ENCODE measurements at places on chromosomes 2 and 18. TPM values are rescaled to one million over a fixed set of nuclear protein-coding genes. Genes with fewer than 3 reads are reported as not detected.

- DNase-seq: no peak
- H3K27ac ChIP-seq: no peak overlapping the region
- H3K36me3 ChIP-seq: peaks cover 7% of the 10 kb centered on the region
- no peaks in the 10 kb centered on the region for H3K4me1 ChIP-seq
Measured at GRCh38 chr18:48782381-48782861, 168.3 kb downstream of the SMAD7 start.

DNA sequence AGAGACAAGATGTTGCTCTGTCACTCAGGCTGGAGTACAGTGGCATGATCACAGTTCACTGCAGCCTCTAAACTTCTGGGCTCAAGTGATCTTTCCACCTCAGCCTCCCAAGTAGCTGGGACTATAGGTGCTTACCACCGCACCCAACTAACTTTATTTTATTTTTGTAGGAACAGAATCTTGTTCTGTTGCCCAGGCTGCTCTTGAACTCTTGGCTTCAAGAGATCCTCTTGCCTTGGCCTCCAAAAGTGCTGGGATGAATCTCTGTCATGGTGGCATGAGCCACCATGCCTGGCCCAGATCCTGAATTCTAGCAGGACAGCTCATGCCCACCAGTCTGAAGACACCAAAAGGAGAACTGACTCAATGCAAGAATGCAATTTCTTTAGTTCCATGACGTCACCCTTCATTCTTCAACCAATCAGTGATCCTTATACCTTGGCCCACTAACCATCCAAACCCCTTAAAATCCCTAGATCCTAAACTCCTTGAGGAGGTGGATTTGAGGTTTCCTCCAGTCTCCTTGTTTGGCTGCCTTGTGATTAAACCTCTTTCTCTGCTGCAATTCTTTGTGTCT, 25.6 kb upstream of the CXXC1 start:
- DNase-seq: no peak
- H3K4me1 ChIP-seq: peaks cover 6% of the 10 kb centered on the region
- H3K4me3 ChIP-seq: no peak overlapping the region
- no peaks in the 10 kb centered on the region for H3K36me3 ChIP-seq

- no peak overlapping the region for H3K27ac ChIP-seq
- no peak overlapping the region for H3K4me3 ChIP-seq
- no peaks in the 10 kb centered on the region for H3K4me1 ChIP-seq
- DNase-seq: no peak
- no peaks in the 10 kb centered on the region for H3K27me3 ChIP-seq
Measured at GRCh38 chr18:35592298-35592697, 10.8 kb downstream of the GALNT1 start.

- H3K27me3 ChIP-seq: no peaks in the 10 kb centered on the region
- no peak for DNase-seq
- H3K27ac ChIP-seq: no peak overlapping the region
- no peaks in the 10 kb centered on the region for H3K36me3 ChIP-seq
- H3K4me3 ChIP-seq: no peak overlapping the region
Measured at GRCh38 chr2:4020649-4021048, 317.3 kb downstream of the DCDC2C start.

GRCh38 chr2:140086964-140087363, 1306.8 kb upstream of the NXPH2 start:
- no peaks in the 10 kb centered on the region for H3K27me3 ChIP-seq
- H3K4me1 ChIP-seq: no peaks in the 10 kb centered on the region
- no peak for DNase-seq
- H3K36me3 ChIP-seq: no peaks in the 10 kb centered on the region

DNA sequence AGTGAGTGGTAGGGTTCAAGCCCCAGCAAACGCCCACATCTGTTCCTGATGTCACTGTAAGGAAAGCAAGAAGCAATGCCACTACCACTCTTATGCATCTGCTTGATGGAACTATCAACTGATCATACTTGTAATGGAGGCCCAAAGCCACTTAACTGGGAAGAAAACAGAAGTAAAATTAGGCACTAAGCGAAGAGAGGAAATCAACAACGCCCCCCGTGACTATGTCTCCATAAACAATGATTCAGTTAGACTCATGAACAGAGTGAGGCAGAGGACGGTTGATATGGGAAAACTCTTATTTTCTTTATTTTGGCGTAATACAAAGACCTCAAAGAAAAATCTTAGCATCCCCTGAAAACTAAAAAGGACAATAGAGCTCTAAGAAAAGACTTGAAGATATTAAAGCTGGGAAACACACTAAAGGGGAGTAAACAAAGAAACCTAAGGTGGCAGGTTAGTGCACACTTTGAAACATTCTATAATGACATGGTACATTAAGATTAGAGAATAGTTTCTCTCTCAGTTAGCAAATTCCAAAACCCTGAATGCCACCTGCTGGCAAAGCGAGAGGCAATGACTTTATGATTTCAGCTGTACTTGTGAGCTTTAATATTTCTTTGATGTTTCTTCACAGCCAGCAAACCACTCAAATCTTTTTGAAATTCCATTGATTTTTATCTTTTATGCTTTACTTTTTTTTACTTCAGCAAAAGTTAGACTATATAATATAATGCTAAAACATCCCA, 86.5 kb downstream of the LRP2 start:
- H3K4me1 ChIP-seq: no peaks in the 10 kb centered on the region
- H3K27ac ChIP-seq: no peak overlapping the region
- H3K36me3 ChIP-seq: no peaks in the 10 kb centered on the region
- H3K4me3 ChIP-seq: no peak overlapping the region
- DNase-seq: no peak
- no peaks in the 10 kb centered on the region for H3K27me3 ChIP-seq

- DNase-seq: no peak
- H3K27me3 ChIP-seq: no peaks in the 10 kb centered on the region
- no peak overlapping the region for H3K27ac ChIP-seq
- peaks cover 8% of the 10 kb centered on the region for H3K4me1 ChIP-seq
- no peaks in the 10 kb centered on the region for H3K36me3 ChIP-seq
- no peak overlapping the region for H3K4me3 ChIP-seq
Measured at GRCh38 chr18:51433296-51433695, 235.8 kb upstream of the MEX3C start.

DNA sequence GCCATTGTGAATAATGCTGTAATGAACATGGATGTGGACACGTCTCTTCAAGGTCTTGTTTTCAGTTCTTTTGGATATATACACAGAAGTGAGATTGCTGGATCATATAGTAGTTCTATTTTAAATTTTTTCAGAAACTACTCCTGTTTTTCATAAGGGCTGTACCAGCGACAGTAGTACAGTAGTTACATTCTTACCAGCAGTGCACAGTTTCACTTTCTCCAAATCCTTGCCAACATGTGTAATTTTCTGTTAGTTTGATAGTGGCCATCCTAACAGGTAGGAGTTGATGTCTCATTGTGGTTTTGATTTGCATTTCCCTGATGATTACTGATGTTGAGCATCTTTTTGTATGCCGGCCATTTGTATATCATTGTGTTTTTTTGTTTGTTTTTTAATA, 81.7 kb downstream of the EPC2 start:
- no peaks in the 10 kb centered on the region for H3K36me3 ChIP-seq
- no peak overlapping the region for H3K27ac ChIP-seq
- H3K4me1 ChIP-seq: no peaks in the 10 kb centered on the region
- H3K27me3 ChIP-seq: no peaks in the 10 kb centered on the region

GRCh38 chr2:201242571-201243277, 17.6 kb upstream of the CASP8 start:
- DNase-seq: no peak
- H3K36me3 ChIP-seq: peaks cover 1% of the 10 kb centered on the region
- H3K4me1 ChIP-seq: no peaks in the 10 kb centered on the region
- H3K27me3 ChIP-seq: no peaks in the 10 kb centered on the region
- H3K27ac ChIP-seq: no peak overlapping the region

GRCh38 chr2:75310876-75311275, 111.6 kb upstream of the TACR1 start:
- peaks cover 5% of the 10 kb centered on the region for H3K27me3 ChIP-seq
- no peak overlapping the region for H3K4me3 ChIP-seq
- no peak overlapping the region for H3K27ac ChIP-seq
- DNase-seq: no peak
- no peaks in the 10 kb centered on the region for H3K36me3 ChIP-seq

GRCh38 chr18:59671551-59671950, 25.7 kb downstream of the CCBE1 start:
- H3K36me3 ChIP-seq: no peaks in the 10 kb centered on the region
- no peak overlapping the region for H3K27ac ChIP-seq
- no peaks in the 10 kb centered on the region for H3K27me3 ChIP-seq
- no peak for DNase-seq
- no peak overlapping the region for H3K4me3 ChIP-seq
- H3K4me1 ChIP-seq: peaks cover 5% of the 10 kb centered on the region

Gene CEP192
- polyA plus RNA-seq: 11.1 TPM

Gene SERPINB12
- 0.05 TPM for polyA plus RNA-seq

Gene ANKRD12
- polyA plus RNA-seq: 8.0 TPM

Gene TRIM54
- polyA plus RNA-seq: not detected

Gene HOXD13
- not detected for polyA plus RNA-seq

Gene POU3F3
- polyA plus RNA-seq: not detected
